NCI-H2107 (cell line): ENCODE measurements at places on chromosomes 2 and 18.

DNA sequence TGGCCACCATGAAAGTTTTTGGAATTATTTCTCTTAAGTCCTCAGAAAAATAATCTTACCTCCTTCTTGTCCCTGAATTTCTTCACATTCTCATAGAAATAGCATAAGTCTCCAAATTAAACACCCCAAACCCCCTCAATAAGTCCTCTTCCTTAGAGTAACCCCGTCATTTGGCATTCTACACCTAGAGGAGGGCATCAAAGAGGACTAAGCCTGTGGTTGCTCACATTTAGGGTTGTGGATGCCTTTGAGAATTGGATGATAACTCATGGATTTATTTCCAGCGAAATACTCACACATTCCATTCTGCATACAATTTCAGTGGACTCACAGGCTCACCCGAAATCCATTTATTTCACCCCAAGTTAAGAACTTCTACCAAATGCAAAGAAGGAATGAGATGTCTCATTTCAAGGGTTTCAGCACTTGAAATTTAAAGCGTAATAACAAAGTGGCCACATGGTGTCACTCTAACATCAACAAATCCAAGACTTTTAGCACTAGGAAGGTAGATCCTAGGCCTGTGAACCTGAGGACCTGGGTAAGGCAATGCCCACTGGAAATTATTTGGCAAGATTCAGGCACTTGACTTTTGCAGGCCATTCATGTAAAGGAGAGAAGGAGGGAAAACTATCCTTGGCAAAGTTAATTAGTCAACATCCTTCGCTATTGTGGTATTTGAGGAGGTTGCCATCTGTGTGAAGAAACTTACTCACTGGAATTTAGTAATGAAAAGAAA is 24.6 kb downstream of the DYTN start:
- DNase-seq = peak; percentile 33

DNA sequence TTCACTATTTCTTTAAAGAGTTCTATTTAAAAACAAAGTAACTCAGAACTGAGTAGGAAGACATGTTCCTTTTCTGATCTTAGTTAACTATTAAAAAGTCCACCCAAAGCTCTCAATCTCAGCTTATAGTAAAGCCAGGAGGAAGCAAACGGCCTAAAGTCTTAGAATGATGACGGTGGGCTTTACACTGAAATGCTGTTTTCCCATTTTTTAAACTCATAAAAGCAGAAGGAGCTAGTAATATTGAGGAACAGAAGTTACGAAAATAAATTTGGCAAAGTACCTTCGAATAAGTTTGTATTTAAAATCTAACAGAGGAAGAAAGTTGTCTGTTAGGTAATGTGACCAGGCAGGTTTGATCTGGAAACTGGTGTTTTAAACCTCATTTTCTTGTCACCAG is 111.1 kb downstream of the ZNF532 start:
- no peak for DNase-seq

DNA sequence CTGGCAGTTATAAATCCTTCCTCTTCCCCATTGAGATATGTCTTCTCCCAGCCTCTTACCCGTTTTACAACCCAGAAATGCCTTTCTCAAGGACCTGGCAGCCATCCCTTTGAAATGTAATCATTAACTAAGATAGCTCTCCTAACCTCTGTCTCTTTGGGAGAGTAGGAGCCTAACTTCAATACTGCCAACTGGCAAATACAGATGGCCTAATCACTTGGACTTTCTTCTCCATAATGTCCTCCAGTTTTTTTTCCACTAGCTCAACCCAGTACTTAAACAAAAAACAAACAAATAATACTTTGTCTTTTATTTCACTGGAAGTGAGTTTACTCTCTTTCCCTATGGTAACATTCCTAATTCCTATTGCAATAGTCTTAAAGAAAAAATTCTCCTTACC is 1391.1 kb downstream of the SUCLG1 start:
- no peak for DNase-seq

- no peak for DNase-seq
Measured at GRCh38 chr2:130744287-130745117, 10.8 kb upstream of the AMER3 start.

DNA sequence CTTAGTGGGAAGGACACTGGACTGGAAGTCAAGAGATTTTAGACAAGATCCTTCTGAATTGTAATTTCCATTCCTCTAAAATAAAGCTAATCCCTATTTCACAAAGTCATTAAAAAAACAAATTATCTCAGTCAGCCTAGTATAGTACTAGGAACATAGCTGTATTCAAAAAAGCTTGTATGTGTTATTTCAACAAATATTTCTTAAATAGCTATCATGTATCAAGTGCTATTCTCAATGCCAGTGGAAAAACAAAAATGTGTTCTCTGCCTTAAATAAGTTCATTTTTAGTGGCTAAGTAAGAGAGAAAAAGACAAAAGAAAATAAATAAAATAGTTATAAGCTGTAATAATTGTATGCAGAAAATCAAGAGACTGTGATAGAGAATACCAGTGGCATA is 541.8 kb upstream of the CDH2 start:
- DNase-seq = no peak

- no peak for DNase-seq
Measured at GRCh38 chr2:145290986-145291385, 771.1 kb upstream of the ZEB2 start.

- DNase-seq = no peak
Measured at GRCh38 chr2:101566632-101567228, 91.8 kb upstream of the RFX8 start.

DNA sequence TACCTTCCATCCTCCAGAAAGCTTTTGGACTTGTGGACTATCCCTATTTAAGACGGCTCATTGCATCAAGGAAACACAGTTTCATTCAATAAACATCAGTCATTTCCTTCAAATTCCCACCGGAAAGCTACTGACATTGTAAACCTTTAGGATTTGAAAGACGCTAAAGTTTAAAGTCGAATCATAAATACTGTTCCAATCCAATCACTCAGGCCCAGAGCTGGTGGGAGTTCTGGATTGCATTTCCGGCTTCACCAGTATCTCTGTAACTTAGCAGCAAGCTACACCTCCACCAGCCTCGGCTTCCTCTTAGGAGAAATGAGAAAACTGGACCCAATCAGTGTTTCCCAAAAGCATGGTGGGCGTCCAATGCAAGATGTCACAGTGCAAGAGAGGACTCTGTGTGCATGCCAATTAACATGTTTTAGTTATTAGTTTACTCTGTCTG is 1.6 kb downstream of the WDFY1 start:
- no peak for DNase-seq

GRCh38 chr18:51070545-51070944 is 40.5 kb downstream of the SMAD4 start:
- DNase-seq = no peak

- no peak for DNase-seq
Measured at GRCh38 chr2:143355870-143356269, 226.7 kb downstream of the ARHGAP15 start.

GRCh38 chr18:75066936-75067335 is 142.0 kb downstream of the PTGR3 start:
- no peak for DNase-seq

DNA sequence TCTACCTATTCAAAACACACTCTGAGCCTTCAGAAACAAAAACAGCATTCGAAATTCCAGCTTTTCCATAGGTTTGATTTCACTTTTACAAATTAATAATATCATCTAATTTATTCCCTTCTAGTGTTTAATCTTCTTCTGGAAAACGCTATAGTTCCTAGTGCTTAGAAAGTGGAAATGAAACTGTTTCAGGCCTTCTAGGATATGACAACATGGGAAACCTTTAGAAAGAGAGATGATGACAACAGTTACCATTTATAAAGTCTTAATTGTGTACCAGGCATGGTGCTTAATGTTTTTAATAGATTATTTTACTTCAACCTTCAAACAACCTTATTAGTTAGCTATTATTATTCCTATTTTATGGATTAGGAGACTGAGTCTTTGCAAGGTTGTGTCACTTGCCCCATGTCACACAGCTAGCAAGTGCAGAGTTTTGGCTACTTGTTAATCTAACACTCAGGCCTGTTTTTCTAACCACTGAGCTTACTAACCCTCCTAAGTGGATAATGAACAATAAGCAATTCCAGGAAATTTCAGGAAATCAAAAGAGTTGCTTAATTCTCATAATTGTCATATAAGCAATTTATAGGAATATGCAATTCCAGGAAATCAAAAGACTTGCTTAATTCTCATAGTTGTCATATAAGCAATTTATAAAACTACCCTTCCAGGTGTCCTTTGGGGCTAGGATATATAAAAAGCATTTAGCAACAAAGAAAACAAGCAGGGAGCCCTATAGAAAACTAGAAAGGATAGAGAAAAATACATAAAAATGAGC is 206.0 kb downstream of the ZNF521 start:
- DNase-seq = no peak

GRCh38 chr18:49647496-49648168 is 85.8 kb downstream of the LIPG start:
- DNase-seq = no peak

GRCh38 chr2:37737507-37737906 is 66.1 kb upstream of the CDC42EP3 start:
- no peak for DNase-seq

GRCh38 chr2:203806761-203807160 is 60.8 kb upstream of the CTLA4 start:
- no peak for DNase-seq

DNA sequence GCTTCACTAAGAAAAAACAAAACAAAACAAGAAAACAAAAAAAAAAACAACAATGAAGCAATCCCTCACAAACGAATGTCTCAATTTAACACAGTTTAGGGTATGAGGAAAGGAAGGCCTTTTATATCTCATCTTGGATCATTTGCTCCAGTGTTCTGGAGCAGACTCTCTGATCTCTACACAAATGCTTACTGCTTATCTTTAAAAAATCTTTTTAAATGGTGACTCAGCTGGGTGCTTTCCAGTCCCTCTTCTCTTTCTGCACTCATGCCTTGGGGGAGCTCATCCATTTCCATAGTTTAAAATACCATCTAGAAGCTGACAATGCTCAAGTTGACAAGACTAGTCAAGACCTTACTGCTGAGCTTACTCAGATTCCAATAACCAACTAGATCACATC is 56.2 kb downstream of the ETAA1 start:
- DNase-seq = no peak

- DNase-seq = no peak
Measured at GRCh38 chr2:69211686-69212085, 175.3 kb downstream of the GFPT1 start.

DNA sequence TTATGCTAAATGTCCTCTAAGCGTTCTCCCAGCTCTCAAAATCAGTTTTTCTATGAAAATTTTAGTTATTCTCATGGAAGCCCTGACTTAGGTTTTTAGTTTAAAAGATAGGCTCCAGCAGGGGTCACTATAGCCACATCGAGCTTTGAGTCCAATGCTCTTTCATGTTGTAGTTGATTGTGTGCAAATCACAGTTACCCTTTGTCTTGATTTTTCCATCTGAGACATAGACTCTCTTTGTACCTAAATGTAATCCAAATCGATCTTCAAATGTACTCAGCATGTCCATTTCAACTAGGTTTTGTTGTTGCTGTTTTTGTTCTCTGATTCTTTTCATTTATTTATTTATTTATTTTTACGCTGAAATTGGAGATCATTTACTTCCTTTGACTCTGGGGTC is 26.4 kb upstream of the MSTN start:
- peak; percentile 26 for DNase-seq

DNA sequence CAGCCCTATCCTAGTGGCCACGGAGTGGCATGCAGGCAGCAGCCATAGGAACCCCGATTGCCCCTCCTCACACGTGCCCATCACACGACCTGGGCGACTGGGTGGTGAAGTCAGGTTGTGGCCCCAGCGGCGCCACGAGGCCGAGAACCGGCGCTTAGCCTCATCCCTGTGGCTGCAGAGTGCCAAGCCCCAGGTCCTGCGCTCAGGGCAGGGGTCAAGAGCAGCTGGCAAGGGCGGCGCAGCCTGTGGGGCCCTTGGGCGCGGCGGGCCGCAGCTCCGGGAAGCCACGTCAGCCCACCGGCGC is 73.3 kb downstream of the RPIA start:
- no peak for DNase-seq
